NCI-H82 (cell line): ENCODE measurements at places on chromosomes 6 and 20.

- DNase-seq = peak; percentile 81
These were observed 25.2 kb downstream of the TBPL1 start for GRCh38 chr6:133977983-133978895.

DNA sequence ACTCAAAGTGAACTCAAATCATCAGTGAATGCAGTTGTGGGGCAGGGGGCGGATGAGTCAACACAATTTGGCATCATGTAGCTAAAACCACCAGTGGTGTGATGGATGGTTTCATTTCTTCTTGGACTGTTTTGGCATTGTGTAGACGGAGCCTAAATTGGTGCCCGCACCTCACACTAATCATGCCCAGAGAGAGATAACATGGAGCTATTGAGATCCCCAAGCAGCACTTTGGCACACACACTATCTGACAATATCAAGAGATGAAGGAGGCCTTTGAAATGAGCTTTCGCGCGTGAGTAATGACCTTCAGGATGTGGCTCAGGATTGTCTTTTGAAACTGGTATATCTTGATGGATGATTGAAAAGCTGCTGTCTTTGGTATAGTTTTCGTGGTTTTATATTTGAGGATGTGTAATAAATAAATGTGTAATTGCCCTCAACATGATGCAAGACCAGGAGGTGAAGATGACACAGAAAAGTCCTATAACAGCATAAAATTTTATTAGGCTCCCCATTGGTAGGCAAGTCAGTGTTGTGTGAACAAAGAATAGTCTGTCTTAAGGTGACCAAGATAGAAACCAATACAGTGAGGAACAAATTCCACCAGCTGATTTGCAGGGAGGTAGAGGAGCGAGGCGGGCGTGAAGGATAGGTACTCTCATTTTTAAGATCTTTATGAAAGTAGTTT lies 174.2 kb downstream of the TSHZ2 start:
- DNase-seq = no peak

- no peak for DNase-seq
These were observed 209.2 kb downstream of the ZNF217 start for GRCh38 chr20:53384392-53384791.

GRCh38 chr6:17469006-17469832 lies 75.8 kb downstream of the CAP2 start:
- DNase-seq = no peak

GRCh38 chr6:10425975-10426780 lies 11.3 kb upstream of the TFAP2A start:
- DNase-seq = no peak

GRCh38 chr6:139800837-139801236 lies 426.4 kb upstream of the CITED2 start:
- no peak for DNase-seq

DNA sequence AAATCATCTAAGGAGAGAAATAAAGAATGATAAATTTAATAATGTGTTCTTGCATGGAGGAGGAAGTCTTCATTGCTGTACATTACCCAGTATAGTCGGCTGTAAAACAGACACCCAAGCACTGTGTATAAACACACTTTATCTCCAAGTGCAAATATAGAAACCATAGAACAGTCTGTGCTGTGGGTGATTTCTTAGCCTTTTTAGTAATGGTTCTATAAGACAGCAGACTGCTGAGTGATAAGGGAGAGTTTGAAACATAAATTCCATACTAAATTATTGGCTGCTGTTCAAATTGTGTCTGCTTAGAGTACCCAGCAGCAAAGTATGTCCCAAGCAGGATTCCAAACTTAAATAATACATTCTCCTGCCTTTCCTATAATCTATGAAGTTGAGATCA lies 4.6 kb downstream of the FILIP1 start:
- no peak for DNase-seq

GRCh38 chr6:53837865-53838769 lies 43.3 kb downstream of the LRRC1 start:
- peak; percentile 82 for DNase-seq

- DNase-seq = no peak
These were observed 195.3 kb upstream of the SULF2 start for GRCh38 chr20:47980336-47981177.

GRCh38 chr20:21513881-21514540 lies at the start of gene NKX2-2:
Gene NKX2-2 (minus strand): TSS chr20:21514064. CDS start chr20:21513669, 395 bp downstream.
- no peak for DNase-seq

GRCh38 chr6:36139431-36139830 lies 9.1 kb downstream of the MAPK13 start:
- peak; percentile 91 for DNase-seq

DNA sequence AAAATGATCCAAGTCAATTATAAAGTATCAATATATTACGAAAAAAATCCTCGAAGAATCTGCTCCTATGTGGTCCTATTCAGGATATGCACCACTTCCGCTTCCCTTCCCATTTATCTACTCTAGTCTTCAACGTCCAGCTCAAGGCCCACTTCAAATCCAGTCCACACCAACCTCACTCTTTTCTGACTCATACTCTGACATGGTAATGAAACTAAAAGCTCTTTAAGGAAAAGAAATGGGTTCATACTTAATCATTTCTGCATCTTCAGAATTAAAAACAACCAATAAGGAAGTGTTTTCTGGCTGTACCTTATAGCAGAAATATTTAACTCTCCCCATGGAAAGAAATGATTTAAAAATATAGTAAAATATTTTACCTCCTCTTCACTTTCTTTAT lies 15.1 kb downstream of the DEK start:
- DNase-seq = no peak

DNA sequence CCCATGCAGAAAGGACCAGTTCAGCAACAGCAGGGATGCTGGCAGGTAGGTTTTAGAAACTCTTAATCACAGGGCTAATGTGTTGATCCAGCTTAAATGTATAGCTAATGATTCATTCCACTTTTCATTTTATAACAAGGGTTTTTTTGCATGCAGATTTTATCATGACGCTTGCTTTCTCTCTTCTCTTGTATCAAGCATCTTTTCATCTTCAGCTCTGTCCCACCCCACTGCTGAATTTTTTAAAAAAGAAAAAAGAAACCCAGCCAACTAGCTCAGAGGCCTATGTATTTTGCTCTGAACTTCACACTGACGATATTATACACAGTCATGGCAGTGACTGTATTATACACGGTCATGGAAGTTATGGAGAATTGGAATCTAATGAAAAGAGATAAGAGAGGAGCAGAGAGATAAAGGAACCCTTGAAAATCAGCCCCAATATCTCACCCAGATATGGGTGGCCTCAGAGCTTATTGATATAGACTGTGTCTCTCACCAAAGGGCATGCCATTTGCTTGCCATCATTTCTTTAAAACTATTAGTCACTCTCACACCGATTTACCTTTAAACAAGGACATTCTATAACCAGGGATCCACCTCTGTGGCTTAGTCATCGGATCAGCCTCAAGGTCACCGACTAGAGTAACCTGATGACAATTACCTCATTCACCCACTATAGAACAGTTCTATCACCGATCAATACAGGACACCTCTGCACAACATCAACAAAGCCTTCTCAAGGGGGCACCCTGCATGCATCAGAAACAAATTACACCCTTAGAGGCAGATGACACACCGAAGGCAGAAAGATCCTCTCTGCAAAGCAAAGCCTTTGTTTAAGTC lies 222.0 kb downstream of the ATXN1 start:
- DNase-seq = no peak

DNA sequence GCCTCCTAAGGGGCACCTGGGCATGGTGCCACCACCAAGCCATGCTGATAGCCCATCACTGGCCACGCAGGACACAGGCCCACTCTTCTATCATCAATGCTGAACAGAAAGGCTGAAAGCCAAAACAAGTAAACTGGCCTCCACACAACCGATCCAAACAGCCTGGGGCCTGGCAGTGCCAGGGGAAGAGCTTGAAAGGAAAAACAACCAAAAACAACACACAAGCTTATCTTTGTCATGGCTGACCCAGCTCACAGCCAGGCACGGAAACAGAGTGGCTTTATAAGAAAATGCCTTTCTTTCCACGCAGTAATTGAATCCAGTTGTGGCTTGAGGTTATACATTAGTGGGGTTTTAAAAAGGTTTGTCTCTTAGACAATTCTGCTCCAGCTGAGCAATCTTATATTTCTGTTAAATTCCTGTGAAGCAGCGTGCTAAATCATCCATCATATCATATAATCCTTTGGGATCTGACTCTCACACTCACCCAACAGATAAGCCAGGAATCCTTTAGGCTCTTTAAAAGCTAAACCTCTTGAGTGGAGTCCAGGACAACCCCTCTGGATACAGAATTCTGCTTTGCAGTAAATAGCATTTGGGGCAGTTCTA lies 65.4 kb upstream of the SLC22A16 start:
- DNase-seq = peak; percentile 29
